Activated CD4-positive, alpha-beta T cell treated with anti-CD3 and anti-CD28 coated beads, Interleukin-10, Interleukin-2, amounts not matched to agents 100 ng/mL and 50 ng/mL, durations not matched to agents 16 hours and 8 hours (primary cell): ENCODE measurements at places on chromosomes 3 and 15.

- DNase-seq = no peak
Measured at GRCh38 chr15:35784745-35785144, 238.8 kb upstream of the DPH6 start.

- DNase-seq = no peak
Measured at GRCh38 chr3:95810462-95810861, 1003.9 kb upstream of the EPHA6 start.

DNA sequence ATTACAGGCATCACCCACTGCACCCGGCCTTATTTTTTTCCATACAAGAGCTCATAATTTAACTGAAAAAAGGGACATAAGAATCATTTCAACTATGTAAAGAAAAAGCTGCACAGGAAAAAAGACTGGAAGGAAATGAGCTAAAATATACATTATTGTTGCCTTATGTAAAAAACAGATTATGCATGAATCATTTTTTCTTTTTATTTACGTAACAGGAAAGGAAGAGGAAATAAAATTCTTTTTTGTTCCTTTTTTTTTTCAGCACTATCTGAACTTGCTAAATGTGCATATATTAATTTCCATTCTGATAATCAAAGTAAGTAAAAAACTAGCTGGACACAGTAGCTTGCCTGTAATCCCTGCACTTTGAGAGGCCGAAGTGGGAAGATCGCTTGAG is 12.1 kb downstream of the KIF9 start:
- no peak for DNase-seq

DNA sequence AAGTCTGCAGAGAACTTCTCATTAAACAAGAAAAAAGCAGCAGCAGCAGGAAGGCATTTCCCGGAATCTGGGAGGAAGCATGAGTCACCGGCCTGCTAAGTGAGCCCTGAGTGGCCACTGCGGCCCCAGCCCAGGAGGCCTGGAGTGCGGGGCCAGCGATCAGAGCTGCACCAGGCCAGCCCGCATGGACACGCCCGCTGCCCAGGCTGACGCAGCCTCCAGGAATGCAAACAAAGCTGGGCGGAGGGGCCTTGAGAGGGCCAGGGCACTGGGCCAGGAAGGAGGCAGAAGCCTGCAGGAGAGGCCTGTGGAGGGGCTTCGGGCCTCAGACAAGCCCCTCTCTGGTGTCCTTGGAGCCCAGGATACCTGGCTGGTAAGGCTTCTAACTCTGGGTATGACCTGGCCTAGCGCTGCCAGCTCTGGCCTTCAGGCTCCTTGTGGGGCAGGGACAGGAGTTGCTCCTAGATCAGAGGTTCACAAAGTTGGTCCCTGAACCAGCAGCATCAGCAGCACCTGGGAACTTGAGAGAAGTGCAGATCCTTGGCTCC is 101.2 kb downstream of the SMAD6 start:
- no peak for DNase-seq

GRCh38 chr15:75696854-75697259 is 15.8 kb downstream of the CSPG4 start:
- no peak for DNase-seq

DNA sequence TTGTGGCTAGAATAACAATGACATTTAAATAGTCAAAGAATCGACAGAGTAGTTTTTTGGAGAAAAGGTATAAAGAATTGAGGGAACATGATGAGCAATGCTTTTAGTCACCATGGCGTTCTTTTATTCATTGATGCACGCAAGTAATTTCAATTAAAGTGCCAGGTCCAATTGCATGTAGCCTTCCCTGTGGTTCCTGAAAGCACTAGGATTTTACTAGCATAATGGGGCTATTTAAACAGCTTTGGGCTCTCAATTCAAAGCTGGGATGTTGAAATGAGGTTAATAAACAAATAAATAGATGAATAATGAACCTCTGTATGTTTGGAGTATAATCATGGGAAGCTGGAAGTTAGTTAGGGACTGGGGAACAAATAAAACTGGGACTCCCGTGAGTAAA is 121.2 kb upstream of the GAP43 start:
- DNase-seq = no peak

DNA sequence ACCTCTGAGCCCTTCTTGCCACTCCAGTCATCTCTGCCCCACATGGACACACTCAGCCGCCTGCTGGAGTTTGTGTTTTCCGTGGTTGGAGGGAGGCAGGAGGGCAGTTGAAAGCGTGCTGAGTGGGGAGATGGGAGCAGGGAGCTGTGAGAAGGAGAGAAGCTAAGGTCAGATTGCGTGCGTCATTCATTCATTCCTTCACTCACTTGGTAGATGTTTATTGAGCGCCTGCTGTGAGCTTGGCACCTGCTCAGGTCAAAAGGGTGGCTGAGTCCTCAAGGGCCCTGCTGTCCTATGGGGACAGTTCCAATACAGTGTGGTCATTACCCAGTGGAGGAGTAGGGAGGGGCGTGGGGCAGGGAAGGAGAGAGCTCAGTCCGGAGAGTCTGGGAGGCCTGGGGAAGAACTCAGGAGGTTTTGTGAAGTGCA is 23.5 kb downstream of the LIMD1 start:
- DNase-seq = no peak

DNA sequence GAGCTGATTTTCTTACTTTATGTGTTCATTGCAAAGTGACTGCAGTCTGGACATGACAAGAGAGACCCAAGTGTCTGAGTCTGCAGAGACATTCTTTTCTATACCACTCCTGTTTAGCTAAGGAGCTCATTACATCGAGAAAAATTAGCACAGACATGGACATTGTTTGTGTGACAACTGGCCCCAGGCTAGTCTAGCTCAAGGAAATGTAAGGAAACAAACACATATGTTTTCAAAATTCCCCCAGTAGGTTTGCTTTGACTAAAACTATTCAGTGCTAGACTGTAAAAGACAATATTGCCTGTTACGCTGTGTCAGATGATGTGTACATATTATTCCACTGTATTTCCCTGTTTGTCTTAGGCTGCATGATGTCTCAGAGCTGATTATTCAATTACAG is 40.9 kb downstream of the TPRG1 start:
- DNase-seq = no peak

- DNase-seq = no peak
Measured at GRCh38 chr3:89405176-89405575, 297.8 kb downstream of the EPHA3 start.

- DNase-seq = no peak
Measured at GRCh38 chr3:64355401-64355807, 130.1 kb upstream of the PRICKLE2 start.

GRCh38 chr15:52540374-52541012 is 11.8 kb upstream of the MYO5A start:
- no peak for DNase-seq

DNA sequence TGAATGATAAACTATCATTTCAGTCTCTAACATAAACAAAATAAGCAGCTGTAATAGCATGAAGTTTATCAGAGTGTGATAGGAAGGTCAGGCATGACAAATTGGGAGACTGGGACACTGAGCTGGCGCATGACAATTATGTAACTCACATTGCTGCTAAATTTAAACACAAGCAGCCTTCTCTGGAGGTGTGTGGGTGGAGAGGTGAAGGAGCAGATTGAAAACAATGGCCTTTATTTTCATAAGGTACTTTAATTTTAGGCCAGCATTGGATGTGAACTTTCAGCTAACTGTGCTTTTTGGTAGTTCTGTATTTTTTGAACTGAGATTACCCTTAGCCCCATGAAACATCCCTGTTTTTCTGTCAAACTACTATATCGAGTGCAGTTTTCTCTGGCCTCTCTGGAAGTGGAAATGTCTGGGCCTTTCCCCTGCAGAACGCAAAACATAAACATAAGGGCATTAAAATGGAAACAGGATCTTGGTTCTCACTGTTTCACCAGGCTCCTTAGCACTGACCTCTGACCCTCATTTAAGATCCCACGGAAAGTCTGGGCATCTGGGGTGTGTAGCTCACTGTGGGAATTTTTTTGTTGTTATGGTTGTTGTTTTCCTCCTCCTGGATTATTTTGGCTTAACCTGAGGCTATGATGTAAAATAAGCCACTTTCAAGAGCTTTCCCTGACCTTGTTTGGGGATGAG is 160.1 kb upstream of the DPH6 start:
- no peak for DNase-seq

DNA sequence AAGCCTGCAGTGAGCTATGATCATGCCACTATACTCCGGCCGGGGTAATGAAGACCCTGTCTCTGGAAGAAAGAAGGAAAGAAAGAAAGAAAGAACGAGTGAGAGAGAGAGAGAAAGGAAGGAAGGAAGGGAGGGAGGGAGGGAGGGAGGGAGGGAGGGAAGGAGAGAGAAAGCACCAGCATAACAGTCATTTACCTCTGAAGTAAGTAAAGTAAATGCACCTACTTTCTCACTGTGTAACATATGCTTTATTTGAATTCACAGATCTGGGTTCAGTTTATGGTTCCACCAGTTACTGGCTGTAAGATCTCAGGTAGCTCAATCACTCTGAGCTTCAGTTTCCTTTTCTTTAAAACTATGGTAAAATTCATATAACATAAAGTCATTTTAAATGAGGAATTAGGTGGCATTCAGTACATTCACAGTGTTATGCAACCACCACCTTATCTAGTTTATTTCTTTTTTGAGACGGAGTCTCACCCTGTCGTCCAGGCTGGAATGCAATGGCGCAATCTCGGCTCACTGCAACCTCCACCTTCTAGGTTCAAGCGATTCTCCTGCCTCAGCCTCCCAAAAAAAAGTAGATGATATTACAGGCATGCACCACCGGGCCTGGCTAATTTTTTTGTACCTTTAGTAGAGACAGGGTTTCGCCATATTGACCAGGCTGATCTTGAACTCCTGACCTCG is 16.1 kb upstream of the RAD54L2 start:
- no peak for DNase-seq

- no peak for DNase-seq
Measured at GRCh38 chr3:140552403-140552802, 125.5 kb upstream of the TRIM42 start.

GRCh38 chr15:79004336-79004735 is 59.5 kb upstream of the CTSH start:
- peak; percentile 42 for DNase-seq

- no peak for DNase-seq
Measured at GRCh38 chr3:11143476-11143875, 10.8 kb upstream of the HRH1 start.

DNA sequence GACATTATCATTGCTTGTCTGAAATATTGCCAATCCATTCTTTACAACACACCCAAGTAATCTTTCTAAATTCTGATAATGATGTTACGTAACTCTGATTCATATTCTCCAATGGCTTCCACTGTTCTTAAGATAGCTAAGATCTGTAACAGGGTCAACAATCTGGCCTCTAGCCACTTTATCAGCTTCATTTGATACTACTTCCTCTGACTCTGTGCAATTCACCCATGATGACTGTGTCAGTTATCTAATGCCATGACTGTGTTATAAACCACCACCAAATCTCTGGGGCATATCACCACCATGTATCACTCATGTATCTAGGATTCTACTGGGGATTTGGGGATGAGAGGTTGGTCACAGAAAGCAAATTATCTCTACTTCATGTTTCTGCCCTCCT is 44.0 kb downstream of the CD200 start:
- DNase-seq = no peak

- peak; percentile 22 for DNase-seq
Measured at GRCh38 chr3:112390783-112391641, 58.1 kb downstream of the CD200 start.

DNA sequence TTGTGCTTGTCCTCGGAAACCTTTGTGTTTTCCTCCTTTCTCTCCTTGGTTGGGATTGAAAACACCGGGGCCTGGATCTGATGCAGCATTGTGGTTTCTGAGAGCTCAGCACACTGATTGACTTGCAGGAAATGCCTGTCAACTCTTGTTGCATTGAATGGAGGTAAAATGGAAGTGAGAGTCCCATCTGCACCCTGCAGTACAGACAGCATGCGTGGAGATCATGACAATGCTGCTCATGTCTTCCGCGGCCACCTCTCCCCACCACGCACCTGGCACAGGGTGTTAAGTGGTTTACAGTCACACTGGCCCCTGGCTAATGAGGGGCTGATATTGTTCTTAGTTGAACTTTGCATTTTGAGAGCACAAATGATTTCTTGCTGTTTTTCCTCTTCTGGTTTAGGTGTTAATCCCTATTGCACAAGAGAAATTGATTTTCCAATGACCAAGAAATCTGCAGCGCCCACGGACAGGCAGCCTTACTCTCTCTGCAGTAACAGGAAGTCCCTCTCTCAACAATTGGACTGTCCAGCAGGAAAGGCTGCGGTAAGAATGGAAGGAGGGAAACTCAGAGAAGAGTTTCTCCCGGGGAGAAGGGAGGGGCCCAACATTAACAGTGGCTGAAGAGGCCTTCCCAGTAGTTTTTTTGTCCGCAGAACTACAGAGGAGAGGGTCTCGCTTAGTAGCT is 58.5 kb downstream of the STARD5 start:
- DNase-seq = no peak

GRCh38 chr3:195117978-195118581 is 152.9 kb downstream of the XXYLT1 start:
- no peak for DNase-seq

- DNase-seq = no peak
Measured at GRCh38 chr15:29692527-29692926, 129.7 kb downstream of the TJP1 start.

GRCh38 chr3:114394551-114394950 is 100.7 kb downstream of the TIGIT start:
- DNase-seq = no peak
